ENCODE measurements at places on chromosomes 3 and 15.

DNA sequence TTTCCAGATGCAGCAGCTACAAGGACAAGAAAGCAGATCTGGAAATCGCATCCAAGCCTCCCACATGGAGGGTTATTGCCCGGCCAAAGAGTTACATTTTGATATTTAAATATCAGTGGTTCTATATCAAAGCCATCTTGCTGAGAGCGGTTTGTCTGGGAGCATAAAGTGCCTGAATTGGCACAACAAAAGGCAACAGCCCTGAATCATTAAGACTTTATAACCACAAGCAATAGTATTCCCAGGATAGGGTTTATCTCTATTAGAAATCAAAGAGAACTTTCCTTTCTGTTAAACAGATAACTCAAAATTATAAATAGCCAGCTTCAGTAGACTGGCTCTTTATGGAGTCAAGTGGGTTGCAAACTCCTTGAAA is 564.7 kb downstream of the ROBO1 start:
- DNase-seq: no peak

GRCh38 chr15:49315391-49315823 is 107.6 kb upstream of the FGF7 start:
- no peak for DNase-seq

- no peak for DNase-seq
Observed at GRCh38 chr3:191387441-191388077, 57.2 kb upstream of the UTS2B start.

GRCh38 chr3:126730376-126730775 is 26.3 kb downstream of the CHCHD6 start:
- no peak for DNase-seq

- DNase-seq: no peak
Observed at GRCh38 chr3:65344444-65344843, 656.6 kb upstream of the ADAMTS9 start.

DNA sequence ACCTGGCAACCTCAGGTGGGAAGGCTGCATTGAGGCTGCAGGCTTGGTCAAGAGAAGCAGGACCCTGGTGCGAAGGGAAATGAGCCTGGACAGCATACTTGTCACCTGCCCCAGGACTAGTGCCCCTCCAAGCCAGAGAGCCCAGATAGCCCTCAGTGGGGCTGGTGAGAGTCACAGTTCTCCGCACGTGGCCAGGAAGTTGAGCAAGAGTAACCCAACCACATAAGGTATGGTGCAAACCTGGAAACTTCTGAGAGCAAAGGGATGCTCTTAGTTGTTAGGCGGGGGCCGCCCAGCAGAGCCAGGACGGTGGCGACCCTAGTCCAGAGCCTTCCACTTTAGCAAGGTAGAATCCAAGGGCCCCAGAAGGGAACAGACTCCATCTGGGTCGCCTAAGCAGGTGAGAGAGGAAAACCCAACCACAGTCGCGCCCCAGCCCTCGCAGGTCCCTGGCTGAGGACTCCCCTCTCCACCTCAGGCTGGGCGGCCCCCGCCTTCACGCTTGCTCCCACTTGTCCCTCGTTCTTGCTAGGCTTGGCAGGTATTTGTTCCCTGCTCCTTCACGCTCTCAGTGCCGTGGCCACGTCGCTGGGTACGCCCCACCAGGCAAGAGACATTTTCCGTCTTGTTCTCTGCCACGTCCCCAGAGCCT is 1.1 kb upstream of the VPS18 start:
- DNase-seq: no peak

- no peak for DNase-seq
Observed at GRCh38 chr15:63879995-63880394, 46.2 kb upstream of the HERC1 start.

DNA sequence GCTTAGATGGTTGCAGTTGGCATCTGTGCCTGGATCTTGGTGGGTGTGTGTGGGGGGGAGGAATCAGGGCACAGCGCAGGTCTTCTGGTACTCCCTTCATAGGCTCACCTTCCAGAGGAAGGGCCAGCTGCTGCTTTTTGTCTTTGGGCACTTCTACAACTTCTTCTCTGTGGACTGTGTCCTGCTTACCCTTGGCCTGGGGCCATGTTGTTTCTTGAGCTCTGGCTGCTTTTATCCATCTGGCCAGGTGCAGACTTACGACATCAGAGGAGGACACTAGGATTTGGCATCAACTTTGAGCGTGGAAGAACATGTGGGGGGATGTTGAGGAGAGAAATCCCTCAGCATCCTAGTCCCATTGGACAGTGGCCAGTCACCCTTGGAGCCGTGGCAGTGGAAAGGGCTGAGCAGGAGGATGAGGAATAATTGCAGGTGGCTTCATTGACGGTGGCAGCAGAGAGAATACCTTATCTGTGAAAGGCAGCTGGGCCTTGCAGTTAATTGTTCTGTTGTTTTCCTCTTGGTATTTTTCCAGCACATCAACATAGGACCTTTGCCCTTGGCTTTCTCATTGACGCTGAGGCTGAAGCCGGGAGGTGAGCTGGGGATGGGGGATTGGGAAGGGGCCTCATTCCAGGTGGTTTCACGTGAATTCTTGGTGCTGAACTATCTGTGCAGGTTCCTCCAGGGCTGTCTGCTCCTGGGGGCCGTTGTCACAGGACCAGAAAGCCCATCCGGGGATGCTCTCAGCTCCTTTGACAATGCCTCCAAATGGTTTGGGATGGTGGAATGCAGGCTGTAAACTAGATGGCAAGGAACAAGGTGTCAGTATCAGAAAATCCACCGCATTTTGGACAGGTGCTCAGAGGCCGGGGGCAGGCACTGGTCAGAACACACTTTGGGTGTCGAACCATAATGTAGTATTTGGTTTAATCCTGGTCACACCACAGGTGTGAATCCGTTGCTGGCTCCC is 9.7 kb downstream of the EPHB1 start:
- DNase-seq: no peak

DNA sequence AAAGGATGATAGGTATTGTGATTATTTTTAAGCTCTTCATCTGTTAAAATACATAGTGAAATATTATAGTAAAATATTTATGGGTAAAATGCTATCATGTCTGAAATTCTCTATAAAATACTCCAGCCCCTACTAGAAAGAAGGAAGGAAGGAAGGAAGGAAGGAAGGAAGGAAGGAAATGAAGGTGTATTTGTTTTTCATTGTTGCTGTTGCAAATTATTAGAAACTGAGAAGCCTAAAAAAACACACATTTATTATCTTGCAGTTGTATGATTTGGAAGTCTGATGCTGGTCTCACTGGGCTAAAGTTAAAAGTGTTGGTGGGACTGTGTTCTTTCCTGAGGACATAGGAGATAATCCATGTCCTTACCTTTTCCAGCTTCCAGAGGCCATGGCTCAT is 47.6 kb upstream of the CLSTN2 start:
- no peak for DNase-seq

DNA sequence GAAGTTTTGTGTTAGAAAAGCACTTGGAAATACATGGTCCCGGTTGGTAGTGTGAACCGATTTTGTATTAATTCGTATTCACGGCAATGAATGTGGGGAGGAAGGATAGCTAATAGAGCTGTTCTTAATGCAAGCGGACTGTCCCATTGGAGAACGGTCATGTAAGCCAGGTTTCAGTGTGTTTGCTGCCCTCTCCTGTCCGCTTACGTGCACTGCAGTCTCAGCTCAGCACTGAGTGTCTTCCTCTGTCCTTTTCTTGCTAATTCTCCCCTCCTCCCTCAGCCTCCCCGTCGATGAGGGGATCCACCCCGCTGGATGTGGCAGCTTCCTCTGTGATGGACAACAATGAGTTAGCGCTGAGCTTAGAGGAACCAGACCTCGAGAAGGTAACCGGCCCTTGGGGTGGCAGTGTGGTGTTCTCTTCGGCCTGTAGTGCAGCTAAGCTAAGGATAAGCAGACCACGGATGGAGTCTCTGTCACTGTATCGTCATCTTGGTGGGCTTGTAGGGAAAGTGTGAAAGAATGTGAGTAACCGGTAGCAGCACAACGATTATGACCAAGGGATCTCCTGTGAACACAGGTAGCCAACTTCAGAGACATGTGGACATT is 267.5 kb upstream of the CHRM5 start:
- peak; percentile 14 for DNase-seq

DNA sequence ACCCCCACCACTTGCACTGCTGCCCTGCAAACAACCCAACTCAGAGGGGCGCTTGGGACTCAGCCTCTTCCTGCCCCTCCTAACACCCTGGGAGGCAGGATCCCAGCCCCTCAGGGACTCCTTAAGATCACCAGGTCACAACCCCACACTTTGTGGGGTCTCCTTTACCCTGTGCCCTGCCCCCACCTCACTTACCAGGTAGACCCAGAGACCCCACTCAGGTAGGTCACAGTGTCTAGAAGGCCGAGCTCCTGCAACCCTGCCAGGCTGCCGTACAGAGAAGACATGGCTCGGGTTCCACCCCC is 9.1 kb downstream of the PLA2G4F start:
- DNase-seq: no peak

DNA sequence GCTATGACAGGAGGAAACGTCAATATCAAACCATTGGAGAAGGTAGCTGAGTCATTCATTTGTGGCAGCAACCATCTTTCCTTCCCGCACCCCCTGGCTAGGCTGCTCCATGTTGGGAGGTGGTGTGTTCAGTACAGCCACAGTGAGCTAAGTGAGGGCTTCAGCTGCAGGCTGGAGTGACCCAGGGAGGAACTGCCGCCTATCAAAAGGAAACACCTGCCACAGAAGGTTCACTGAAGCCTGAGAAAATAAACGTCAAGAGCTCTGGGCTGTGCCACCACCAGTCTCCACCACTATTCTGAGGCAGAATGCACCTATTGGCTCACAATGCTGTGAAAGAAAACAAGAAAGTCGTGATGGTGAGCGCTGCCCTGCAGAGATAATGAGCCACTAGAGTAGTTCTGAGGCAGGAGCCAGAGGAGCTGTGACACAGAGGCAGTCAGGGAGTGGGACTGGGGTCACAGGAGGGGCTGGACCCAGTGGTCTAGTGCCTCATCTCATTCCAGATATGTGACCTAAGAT is 34.8 kb upstream of the CD47 start:
- DNase-seq: peak; percentile 22

GRCh38 chr15:34808016-34808415 is 12.7 kb upstream of the ACTC1 start:
- no peak for DNase-seq

- no peak for DNase-seq
Observed at GRCh38 chr3:119551598-119551997, 7.8 kb downstream of the CD80 start.

DNA sequence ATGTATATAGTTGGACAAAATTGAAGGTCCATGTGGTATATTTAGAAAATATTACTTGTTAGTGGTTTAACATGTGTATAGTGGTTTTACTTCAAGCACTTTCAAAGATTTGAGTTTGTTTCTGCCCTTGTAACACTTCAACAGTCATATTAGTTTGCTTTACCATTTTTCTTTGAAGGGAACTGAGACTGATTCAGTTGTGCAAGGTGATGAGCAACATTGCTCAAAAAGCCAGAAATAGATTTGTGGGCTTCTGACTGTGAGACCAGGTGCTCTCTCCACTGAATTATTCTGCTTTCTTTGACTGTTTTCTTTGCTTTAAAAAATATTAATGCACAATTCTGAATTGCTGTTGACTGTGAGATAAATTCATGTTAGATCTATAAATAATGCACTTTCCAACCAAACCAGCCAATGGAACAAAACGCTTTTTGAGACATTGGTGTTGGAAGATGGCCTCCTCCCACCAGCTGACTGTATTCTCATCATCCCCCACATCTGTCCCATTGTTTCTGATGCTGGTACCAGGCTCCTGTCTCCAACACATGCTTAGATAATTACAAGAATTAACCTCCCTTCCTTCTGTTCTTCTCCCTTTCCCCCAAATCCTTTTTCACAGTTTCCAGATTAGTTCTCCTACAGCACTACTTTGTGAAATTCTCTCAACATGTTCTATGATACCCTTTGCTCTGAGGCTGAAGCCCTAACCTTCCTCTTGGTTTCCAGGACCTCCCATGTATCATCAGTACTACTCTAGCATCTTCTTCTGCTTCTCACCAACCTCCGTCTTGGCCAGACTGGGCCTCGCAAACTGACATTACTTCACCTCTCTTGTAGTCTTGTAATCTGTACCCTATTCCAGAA is 27.9 kb downstream of the PLCL2 start:
- DNase-seq: no peak

DNA sequence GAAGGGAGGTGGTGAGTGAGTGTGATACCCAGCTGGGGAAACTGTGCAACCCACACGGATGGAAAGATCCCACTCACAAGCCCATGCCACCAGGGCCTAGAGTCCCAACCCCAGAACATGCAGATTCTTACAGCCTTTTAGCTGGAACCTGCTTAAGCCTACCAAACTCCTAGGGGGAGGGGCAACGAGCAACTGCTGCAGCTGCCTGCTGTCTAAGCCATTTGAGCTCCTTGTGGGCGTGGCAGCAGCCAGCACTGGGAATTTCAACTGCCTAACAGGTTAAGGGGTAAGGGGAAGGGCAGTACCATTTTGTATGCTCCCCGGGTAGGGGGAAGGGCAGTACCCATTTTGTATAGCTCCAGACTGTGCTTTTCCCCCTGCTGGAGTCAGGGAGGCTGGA is 673.2 kb upstream of the BCHE start:
- DNase-seq: no peak

DNA sequence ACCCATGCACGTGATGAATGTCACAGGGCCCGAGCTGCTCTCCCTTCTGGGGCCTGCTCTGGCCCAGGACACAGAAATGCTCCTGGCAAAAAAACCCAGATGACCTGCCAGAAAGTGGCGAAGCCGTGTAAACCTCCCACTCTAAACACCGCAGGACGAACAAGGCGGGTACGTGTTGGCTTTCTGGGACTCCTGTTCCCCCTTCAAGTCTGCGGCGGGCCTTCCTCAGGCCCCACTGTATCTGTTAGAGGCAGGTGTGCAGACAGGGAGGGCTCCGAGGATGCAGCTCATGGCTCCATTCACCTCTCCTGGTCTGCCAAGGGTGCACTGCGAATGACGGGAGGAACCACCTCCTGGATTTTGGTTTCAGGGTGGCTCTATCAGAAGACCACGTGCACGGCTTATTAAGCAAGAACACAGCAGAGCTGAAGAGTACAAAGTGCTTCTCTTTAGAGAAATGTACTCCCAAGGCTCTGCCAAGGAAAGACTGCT is 173.8 kb downstream of the ADAMTS17 start:
- no peak for DNase-seq

DNA sequence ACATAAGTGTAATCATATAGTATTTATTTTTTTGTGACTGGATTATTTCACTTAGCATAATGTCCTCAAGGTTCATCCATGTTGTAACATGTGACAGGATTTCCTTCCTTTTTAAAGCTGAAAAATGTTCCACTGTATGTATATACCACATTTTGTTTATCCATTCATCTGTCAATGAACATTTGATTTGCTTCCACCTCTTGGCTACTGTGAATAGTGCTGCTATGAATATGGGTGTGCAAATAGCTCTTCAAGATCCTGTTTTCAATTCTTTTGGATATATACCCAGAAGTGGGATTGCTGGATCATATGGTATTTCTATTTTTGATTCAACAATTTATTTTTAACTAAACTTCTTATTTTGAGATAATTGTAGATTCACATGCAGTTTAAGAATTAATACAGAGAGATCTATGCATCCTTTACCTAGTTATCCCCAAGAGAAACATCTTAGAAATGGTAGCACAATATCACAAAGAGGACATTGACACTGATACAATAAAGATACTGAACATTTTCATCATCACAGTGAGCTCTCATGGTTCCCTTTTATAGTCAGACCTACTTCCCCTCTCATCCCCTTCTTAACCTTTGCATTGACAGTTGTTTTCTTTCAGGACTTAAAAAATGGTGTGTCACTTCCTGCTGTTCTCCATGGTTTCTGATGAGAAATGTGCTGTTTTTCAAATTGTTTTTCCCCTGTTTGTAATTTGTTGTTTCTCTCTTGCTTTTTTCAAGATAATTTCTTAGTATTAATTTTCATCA is 90.1 kb downstream of the SATB1 start:
- DNase-seq: no peak

GRCh38 chr15:82086243-82086995 is 40.6 kb upstream of the MEX3B start:
- no peak for DNase-seq

- DNase-seq: no peak
Observed at GRCh38 chr3:1172644-1173043, 79.8 kb downstream of the CNTN6 start.
